ENCODE measurements at places on chromosomes 7 and 10.

- no peak overlapping the region for H3K4me3 ChIP-seq
- no peaks in the 10 kb centered on the region for H3K4me1 ChIP-seq
- H3K27me3 ChIP-seq: no peaks in the 10 kb centered on the region
- H3K27ac ChIP-seq: no peak overlapping the region
Observed at GRCh38 chr7:23002698-23003097, 11.2 kb downstream of the HYCC1 start.

DNA sequence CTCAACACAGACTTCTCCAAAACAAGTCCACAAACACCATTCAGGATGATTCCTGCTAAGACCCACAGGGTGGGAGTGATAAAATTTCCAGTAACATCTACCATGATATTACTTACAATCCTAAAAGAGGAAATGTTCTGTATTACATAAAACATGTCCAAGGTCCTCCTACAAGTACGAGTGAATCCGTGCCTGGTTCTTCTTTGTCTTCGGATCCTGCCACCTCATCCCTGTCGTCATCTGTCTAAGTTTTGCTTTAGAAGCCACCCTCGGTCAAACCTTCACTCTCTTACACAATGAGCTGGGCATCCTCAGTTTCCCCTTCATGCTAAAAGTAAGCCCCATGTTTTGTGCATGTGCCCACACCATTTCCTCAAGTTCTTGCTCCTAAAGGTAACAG lies 279.0 kb downstream of the KCNMA1 start:
- DNase-seq: no peak
- H3K4me3 ChIP-seq: no peak overlapping the region
- H3K27ac ChIP-seq: no peak overlapping the region
- no peaks in the 10 kb centered on the region for H3K27me3 ChIP-seq
- H3K36me3 ChIP-seq: no peaks in the 10 kb centered on the region

GRCh38 chr10:95450188-95450587 lies 111.0 kb downstream of the SORBS1 start:
- DNase-seq: no peak
- H3K27me3 ChIP-seq: no peaks in the 10 kb centered on the region
- H3K27ac ChIP-seq: no peak overlapping the region

DNA sequence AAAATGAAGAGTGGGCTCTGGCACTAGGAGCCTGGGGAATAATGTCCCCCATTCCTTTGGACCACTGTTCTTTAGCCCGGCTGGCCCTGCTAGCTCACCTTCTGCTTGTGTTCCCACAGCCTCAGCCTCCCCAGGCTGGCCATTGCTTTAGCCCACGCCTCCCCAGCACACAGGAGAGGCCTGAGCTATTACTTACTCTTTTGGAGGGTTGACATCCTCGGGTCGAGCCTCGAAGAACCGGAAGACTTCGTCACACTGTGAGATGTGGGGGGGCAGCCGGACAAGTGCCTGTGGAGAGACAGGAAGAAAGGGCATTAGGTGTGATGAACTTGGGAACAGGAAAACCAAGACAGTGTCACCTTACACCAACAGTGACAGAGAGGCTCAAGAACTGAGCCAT lies 131.3 kb downstream of the SH3PXD2A start:
- no peak overlapping the region for H3K27ac ChIP-seq
- no peaks in the 10 kb centered on the region for H3K27me3 ChIP-seq
- no peak for DNase-seq
- no peak overlapping the region for H3K4me3 ChIP-seq
- peaks cover 16% of the 10 kb centered on the region for H3K36me3 ChIP-seq
- H3K4me1 ChIP-seq: peaks cover 7% of the 10 kb centered on the region

DNA sequence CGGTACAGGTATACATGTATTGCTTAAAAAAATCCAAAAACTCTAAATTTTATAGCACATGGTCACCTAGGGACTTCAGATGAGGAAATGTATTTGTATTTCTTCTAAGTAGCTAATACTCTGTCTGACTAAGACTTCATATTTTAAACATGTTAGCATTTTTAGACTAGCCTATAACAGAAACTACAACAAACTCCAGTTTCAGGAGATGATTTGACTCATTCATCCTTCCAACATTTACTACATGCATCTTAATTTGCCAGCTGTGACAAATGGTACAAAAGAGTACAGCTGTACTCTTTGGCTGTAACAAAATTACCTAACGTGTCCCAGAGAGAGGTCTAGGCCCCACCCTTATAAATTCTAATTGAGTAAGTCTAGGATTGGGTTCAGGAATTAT lies 22.2 kb downstream of the TMEM209 start:
- no peaks in the 10 kb centered on the region for H3K27me3 ChIP-seq
- no peak overlapping the region for H3K4me3 ChIP-seq
- peaks cover 61% of the 10 kb centered on the region for H3K36me3 ChIP-seq
- no peak overlapping the region for H3K27ac ChIP-seq

- no peak overlapping the region for H3K4me3 ChIP-seq
- no peaks in the 10 kb centered on the region for H3K36me3 ChIP-seq
- H3K27ac ChIP-seq: no peak overlapping the region
- no peaks in the 10 kb centered on the region for H3K27me3 ChIP-seq
- H3K4me1 ChIP-seq: no peaks in the 10 kb centered on the region
Observed at GRCh38 chr7:151661587-151661986, 141.9 kb upstream of the RHEB start.

- peaks cover 10% of the 10 kb centered on the region for H3K4me1 ChIP-seq
- H3K36me3 ChIP-seq: no peaks in the 10 kb centered on the region
- no peaks in the 10 kb centered on the region for H3K27me3 ChIP-seq
Observed at GRCh38 chr10:43870968-43871439, 222.3 kb upstream of the ZNF32 start.

- H3K4me1 ChIP-seq: no peaks in the 10 kb centered on the region
- no peak overlapping the region for H3K4me3 ChIP-seq
- no peaks in the 10 kb centered on the region for H3K36me3 ChIP-seq
- no peak overlapping the region for H3K27ac ChIP-seq
- no peaks in the 10 kb centered on the region for H3K27me3 ChIP-seq
- no peak for DNase-seq
Observed at GRCh38 chr10:130550952-130551674, 414.9 kb downstream of the GLRX3 start.

DNA sequence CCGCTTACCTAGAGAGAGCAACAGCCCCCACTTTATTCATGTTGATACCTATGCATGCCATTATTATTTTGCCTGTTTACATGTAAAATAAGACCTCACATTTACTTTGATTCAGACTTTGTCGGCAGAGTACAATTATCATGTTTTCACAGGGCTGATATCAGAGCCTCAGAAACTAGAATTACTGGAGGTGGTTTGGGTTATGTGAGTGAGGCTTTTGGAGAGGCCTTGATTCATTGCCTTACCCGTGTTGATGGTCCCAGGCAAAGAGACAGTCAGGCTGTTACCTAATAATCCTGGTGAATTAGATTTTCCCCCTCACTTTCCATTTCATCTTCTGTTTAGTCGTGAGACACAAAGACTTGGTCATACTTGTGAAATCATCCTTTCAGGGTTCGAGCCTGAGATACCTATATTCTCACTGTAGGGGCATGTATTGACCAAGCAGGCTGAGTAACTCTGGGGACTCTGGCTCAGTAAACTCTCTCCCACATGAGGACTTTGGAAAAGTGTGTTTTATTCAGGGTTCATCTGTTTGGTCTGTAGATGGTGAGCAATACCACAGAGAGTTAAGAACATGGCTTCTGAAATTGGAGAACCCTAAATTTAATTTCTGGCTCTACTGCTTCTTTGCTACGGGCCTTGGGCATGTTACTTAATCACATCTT lies 150.9 kb downstream of the CELF2 start:
- H3K4me1 ChIP-seq: peaks cover 51% of the 10 kb centered on the region
- no peak for DNase-seq
- H3K36me3 ChIP-seq: peaks cover 2% of the 10 kb centered on the region
- peak overlapping the region; percentile 94 for H3K27ac ChIP-seq

- no peak overlapping the region for H3K27ac ChIP-seq
- no peak for DNase-seq
- H3K4me1 ChIP-seq: no peaks in the 10 kb centered on the region
- H3K4me3 ChIP-seq: no peak overlapping the region
- no peaks in the 10 kb centered on the region for H3K27me3 ChIP-seq
Observed at GRCh38 chr10:132115732-132116131, 50.0 kb downstream of the JAKMIP3 start.

- H3K36me3 ChIP-seq: no peaks in the 10 kb centered on the region
- no peak overlapping the region for H3K27ac ChIP-seq
- H3K27me3 ChIP-seq: no peaks in the 10 kb centered on the region
- H3K4me1 ChIP-seq: no peaks in the 10 kb centered on the region
- no peak overlapping the region for H3K4me3 ChIP-seq
Observed at GRCh38 chr7:38545977-38546376, 85.2 kb downstream of the AMPH start.

DNA sequence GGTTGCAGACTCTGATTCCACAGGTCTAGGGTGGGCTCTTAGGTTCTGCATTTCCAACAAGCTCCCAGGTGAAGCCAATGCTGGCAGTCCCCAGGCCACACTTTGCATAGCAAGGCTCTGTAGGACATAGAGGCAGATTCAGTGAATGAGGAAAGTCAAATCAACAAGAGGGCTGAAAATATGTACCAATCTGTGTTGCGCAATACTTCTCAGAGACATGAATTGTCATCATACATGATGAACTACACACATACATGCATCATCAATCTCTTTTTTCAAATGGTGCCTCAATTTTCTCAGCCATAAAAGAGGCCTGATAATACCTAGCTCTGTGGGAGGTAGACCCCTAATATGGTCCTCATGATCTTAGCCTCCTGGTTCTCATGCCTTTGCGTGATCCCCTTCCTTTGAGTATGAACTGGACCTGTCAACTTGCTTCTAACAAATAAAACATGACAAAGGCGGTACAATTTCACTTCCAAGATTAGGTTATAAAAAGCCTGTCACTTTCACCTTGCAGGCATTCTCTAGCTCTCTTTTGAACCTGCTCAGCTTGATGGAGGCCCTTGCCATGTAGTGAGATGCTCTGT lies 49.0 kb downstream of the PIK3CG start:
- no peak overlapping the region for H3K4me3 ChIP-seq
- H3K27me3 ChIP-seq: no peaks in the 10 kb centered on the region
- H3K36me3 ChIP-seq: no peaks in the 10 kb centered on the region
- DNase-seq: no peak
- no peak overlapping the region for H3K27ac ChIP-seq

DNA sequence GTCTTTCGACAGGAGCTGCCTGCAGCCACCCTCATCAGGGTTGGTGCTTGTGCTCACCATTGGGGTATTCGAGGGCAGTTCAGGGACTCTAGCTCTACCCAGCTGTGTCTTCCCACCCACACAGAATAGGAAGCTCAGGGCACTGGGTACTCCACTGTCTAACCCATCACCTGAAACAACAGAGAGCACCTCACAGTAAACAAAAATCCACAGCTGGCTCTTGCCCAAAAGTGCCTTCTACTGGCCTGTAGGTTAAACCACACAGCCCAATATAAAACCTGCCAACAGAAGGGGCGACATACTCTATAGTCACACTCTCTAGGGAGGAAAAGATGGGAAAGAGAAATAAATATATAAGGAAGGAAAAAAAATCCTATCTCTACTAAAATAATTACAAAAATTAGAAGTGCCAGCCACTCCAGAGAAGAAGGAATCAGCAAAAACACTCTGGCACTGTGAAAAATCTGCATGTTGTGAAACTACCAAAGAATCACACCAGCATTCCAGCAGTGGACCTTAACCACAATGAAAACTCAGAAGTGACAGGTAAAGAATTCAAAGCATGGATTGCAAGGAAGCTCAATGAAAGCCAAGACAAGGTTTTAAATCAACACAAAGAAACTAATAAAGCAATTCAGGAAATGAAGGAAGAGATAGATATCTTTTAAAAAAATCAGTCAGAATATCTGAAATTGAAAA lies 110.0 kb downstream of the HGF start:
- no peaks in the 10 kb centered on the region for H3K27me3 ChIP-seq
- no peaks in the 10 kb centered on the region for H3K36me3 ChIP-seq
- no peaks in the 10 kb centered on the region for H3K4me1 ChIP-seq
- H3K4me3 ChIP-seq: no peak overlapping the region

DNA sequence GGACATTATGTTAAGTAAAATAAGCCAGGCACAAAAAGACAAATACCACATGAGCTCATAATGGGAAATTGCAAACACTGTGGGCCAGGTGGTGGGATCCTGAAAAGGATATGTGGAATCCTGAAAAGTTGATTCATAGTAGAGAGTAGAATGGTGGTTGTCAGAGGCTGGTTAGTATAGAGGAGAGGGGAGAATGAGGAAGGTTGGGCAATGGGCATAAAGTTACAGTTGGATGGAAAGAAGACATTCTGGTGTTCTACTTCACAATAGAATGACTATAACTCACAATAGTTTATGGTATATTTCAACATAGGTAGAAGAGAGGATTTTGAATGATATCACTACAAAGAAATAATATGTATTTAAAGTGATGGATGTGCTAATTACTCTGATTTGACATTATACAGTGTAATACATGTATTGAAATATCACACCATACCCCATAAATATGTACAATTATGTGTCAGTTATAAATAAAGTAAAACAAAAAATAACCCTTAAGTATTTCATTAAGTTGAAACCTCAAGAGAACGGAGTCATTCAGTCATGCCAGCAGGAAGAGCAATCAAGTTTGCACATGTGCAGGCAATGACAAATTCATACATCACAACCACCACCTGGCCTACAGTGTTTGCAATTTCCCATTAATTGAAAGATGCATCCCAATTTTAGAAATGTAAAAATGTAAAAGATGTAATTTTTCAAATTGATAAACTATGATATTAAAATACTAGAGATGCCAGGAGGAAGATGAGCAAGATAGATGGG lies 156.7 kb downstream of the MAGI2 start:
- DNase-seq: no peak
- no peaks in the 10 kb centered on the region for H3K4me1 ChIP-seq
- no peak overlapping the region for H3K4me3 ChIP-seq
- H3K27me3 ChIP-seq: no peaks in the 10 kb centered on the region
- H3K27ac ChIP-seq: no peak overlapping the region

DNA sequence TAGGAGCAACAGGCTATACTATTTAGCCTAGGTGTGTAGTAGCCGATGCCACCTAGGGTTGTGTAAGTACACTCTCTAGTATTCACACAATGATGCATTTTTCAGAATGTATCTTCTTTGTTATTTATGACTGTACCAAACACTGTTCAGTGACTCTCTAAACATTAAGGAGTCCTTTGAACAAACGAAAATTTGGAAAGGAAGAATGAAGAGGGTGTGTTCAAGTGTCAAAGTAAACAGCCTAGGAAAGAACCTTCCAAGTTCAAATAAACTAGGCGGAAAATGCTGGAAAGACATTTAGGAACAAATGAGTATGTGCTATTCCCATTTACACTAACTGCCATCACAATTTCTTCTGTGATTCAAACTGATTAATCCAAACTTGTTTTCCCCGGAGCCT lies 142.4 kb downstream of the CHCHD3 start:
- H3K4me1 ChIP-seq: no peaks in the 10 kb centered on the region
- no peaks in the 10 kb centered on the region for H3K27me3 ChIP-seq
- H3K36me3 ChIP-seq: no peaks in the 10 kb centered on the region
- no peak overlapping the region for H3K27ac ChIP-seq
- H3K4me3 ChIP-seq: no peak overlapping the region

DNA sequence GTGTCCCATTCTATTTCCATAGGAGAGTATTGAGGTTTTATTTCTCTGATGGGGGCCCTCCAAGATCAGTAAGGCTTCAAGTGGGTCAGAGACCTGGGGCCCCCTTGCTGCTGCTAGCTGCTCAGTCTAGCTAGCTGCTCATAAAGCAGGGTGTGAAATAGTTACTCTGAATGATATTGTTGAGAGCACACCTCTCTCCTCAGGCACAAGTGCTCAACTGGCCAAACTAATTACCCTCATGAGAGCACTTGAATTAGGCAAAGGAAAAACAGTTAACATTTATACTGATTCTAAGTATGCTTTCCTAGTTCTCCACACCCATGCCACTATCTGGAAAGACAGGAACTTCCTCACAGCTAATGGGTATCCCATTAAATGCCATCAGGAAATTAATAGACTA lies 5.4 kb upstream of the SFTPA1 start:
- DNase-seq: no peak
- H3K36me3 ChIP-seq: no peaks in the 10 kb centered on the region
- H3K27me3 ChIP-seq: no peaks in the 10 kb centered on the region
- no peak overlapping the region for H3K27ac ChIP-seq
- H3K4me1 ChIP-seq: peaks cover 5% of the 10 kb centered on the region
